Lung (tissue), 17 donors: ENCODE measurements at places on chromosomes 5 and 9.

DNA sequence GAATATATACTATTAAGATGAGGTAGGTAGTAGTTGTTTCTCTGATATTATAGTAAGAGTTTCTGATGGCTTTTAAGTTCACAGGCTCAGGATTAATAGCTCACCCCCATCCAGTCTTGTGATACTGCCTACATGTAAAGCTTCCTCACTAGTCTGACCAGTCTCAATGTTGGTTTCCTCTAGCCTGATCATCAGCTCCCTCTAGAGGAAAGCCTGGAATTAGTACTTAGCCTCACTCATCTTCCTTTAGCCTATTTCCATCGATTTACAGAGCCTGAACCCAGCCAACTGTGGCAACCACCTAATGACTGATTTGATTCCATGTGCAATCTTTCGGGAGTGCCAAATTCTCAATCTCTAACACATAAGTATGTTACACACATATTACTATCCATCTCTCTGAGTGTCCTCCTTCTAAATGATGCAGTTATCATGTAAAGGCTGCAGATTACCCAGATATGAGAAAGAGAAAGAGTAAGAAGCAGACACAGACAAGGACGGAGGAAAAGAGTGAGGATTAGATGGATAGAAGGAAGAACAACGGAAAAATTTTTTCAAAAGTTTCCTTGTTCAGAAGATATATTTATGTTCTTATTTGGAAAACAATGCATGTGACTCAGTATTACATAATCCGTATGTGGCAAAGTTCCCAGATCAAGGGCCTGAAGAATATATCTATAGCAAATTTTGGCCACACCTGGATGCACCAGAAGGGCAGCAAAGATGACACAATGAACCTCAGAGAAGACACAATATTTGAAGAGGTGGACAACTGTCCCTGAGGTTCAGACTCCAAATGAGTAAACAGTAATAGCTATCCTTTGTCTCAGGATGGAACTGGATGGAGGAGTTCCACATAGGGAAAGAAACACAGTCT lies 333.7 kb downstream of the ELAVL2 start:
- peak; percentile 62 for DNase-seq

DNA sequence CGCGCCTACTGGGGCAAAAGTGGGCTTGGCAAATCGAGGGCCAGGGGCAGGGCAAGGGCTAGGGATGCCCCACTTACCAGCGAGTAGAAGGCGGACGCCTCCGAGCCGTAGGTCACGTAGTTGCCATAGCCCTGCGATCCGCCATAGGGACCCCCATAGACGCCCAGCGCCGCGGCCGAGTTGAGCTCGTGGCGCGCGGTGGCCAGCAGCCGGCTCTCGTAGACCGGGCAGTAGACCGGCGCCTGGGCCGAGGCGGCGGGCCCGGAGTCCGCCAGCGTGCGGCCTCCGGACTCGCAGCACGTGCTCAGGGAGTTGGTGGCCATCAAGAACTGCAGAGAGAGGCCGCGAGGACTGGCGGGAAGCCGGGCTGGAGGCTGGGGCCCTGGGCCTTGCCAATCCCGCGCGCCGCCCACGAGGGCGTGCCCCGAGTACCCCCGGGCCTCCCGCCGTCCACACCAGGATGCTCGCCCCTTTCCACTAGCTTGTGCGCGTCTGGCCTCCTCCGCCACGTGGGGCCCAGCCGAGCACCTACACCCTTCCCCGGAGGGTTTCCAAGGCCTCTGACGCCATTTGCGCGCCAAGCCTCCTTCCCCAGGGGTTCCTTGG lies 891 bp downstream of the IRX4 start:
- DNase-seq = no peak

- DNase-seq = no peak
Observed at GRCh38 chr5:61115968-61116367, 46.3 kb downstream of the SMIM15 start.

GRCh38 chr9:121748727-121749423 lies 97.4 kb downstream of the DAB2IP start:
- DNase-seq = no peak

GRCh38 chr9:131038256-131039128 lies 29.5 kb downstream of the LAMC3 start:
- DNase-seq = no peak

DNA sequence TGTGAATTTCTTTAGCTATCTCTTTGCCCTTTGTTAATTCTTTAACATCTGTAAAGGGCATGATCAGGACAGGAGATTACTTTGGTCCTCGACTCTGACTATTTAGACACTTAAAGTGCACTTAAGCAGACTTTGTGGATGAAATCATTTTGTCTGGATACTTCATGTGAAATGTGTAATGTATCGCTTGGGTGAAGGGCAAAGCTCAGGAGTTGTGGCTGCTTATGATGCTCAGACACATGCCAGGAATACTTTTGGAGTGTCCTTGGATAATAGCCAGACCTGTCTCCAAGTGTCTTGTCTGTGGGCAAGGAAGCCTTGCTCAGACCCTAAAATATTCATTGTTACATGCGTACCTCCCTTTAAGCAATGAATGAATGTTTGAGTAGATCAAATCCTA lies 87.8 kb downstream of the RAI14 start:
- no peak for DNase-seq

DNA sequence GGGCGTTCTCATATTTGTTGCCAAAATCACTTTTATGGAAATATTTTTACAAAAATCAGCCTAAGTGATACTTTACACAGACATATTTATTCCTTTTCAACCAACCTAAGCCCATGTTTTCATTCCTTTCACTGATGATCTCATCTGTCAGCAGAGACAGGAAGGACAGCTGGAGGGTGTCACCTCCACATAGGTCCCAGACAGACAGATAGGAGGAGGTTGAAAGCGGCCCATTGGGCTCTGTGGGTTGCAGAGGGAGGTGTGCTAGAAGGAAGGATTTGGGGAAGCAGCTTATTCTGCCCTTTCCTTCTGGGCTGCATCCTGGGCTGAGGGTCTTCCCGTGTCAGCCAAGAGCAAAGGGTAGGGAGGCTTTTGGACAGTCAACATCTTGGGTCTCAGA lies 26.0 kb upstream of the SEMA4D start:
- DNase-seq = peak; percentile 32

GRCh38 chr5:141223112-141223783 lies at the start of gene PCDHB14:
TSS of gene PCDHB14 (plus strand) at chr5:141223343. CDS start at chr5:141223506, 163 bp downstream.
- DNase-seq = peak; percentile 56

GRCh38 chr5:118789366-118789765 lies 199.0 kb downstream of the DTWD2 start:
- DNase-seq = peak; percentile 59

DNA sequence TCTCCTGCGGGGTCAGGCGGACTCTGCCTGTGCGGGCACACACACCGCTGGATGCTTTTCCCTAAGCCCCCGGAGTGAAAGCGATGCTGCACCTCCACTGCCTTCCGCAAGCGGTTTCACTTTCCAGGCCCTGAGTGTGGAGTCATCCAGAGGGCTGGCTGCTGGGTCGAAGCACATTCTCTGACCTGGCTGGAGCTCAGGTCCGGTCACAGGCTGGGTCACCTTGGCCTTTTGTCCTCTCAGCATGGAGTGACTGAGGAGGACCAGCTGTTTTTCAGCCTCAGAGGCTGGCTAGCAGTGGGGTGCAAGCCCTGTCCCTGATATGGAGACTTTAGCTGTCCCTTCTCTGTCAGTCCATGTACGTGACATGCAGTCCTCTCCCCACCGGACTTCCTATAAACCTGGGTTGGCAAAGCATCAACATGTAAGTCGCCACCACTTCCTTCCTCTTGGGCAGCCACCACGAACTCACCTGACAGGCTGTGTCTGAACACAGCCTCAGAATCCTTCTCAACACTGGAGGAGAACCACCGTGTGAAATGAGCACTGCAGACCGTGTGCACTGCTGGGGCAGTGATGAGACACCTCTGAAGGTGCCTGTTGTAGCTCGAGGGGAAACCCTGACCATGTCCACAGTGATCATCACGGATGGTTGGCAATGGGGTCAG lies 51.3 kb downstream of the GADD45G start:
- peak; percentile 51 for DNase-seq

GRCh38 chr5:81854915-81855314 lies 104.0 kb upstream of the SSBP2 start:
- DNase-seq = no peak

- DNase-seq = no peak
Observed at GRCh38 chr5:132044207-132044606, 16.2 kb upstream of the IL3 start.

DNA sequence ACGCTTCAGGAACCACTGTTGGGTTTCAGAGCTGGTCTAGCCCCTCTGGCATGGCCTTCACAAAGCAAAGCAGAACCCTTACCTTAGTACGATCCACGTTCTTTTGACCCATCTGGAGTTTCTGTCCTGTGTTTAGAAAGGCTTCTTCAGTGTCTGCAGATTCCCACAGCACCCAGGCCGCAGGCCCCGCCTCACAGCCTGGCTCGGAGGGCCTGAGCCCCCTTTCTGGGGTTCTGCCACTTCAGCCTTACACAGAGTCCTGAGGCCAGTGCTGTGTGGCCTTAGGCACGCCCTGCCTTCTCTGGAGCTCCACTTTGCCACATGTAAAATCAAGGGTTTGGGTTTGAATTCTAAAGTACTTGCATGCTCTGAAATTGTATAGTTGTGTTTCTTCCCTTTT lies 31.6 kb upstream of the PRDM12 start:
- DNase-seq = no peak

DNA sequence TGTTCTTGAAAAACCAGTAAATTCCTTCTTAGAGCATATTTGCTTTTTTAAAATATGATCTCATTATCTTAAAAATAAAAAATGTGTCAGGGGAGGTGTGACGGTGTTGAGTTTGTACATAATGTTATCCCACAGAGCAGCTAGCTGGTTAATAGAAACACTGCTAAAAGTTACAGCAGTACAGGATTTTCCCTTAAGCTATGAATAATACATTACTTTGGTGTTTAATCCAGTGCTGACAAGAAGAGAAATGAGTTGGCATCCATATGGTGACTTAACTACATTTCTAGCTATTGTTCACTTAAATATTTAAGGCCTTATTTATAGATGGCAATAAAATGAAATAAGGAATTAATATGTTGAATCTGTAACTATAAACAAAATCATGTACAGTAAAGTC lies 883.1 kb downstream of the CDH18 start:
- DNase-seq = no peak

GRCh38 chr9:128142596-128142995 lies 6.7 kb upstream of the LCN2 start:
- no peak for DNase-seq

DNA sequence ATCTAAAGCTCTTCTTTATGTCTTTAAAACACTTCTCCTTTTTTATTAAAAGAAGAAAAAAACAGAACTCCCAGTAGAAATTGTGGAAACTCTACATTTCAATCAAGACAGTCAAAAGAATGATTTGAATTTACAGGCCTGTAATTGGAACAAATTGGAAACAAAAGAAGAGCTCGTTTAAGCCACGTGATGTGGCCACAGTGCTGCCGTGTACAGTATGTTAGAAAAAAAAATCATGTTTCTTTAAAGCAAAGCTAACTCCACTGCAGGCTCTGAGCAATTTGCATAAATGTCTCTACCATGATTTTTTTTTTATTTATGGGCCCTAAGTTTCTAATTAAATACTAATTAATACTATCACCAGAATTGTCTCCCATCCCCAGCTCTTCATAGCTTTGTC lies 325.6 kb downstream of the ZSWIM6 start:
- DNase-seq = no peak

GRCh38 chr9:87547671-87548081 lies 50.0 kb downstream of the DAPK1 start:
- peak; percentile 11 for DNase-seq

DNA sequence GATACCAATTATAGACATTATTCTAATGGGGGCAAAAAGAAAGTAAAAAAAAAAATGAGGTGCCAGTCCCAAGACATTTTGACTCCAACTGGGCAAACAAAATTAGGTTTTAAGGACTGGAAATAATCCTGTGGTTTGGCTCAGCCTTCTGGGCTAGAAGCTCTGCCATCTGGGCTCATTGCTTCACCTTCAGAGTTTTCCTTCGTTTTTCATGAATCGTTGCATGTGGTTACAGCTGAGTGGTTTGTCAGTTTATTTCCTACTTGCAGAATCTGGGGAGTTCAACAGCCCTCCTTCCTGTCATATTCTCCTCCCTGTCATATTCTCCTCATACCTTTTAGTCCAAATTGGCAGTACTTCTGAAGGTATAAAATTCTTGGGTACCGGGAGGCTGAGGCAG lies 12.0 kb downstream of the UGT3A2 start:
- DNase-seq = no peak

DNA sequence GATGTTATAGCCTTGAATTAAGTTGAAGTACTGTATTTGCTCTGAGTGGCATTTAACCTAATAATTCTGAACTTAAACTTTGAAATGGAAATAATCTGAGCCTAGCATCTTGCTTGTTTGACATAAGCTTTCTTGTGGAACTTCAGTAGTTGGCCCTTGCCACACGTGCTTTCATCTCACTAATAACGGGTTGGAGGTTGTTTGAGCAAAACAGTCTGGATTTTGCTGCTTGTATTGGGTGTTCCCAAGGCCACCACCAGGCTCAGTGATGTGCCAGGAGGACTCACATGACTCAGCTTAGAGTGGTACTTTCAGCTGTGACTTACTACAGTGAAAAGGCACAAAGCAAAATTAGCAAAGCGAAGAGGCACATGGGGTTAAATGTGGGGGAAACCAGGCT lies 35.7 kb downstream of the SECISBP2 start:
- DNase-seq = no peak

DNA sequence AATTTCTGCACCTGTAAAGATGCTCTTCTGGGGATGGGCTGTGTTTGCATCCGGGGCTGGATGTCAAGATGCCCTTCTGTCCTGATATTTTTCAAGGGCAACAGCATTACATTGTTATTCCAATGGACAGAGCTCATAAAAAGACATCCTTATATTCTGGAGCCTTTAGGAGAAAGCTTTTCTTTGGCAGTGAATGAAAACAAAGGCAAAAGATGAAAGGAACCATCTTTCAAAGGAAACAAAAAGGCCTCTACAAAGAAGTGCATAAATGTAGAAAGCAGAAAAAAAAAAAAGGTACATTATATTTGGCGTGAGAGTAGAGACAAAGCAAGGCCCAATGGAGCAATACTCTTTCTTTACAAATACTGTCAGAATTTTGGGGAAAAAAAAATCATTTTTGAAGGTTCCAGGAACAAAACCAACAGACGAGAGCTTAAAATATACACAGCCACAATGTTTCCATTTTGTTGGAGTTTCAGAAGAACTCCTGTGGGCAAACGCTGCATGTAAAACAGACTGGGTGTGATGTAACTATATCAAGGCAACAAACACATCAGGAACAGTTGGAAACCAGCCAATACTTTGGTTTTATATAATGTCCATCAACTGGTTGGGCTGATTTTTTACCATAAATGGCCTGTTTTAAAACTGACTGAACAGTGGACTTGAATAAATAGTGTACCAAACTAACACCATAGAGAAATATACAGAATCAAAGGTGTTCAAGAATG lies 885.6 kb upstream of the DMAC1 start:
- no peak for DNase-seq

DNA sequence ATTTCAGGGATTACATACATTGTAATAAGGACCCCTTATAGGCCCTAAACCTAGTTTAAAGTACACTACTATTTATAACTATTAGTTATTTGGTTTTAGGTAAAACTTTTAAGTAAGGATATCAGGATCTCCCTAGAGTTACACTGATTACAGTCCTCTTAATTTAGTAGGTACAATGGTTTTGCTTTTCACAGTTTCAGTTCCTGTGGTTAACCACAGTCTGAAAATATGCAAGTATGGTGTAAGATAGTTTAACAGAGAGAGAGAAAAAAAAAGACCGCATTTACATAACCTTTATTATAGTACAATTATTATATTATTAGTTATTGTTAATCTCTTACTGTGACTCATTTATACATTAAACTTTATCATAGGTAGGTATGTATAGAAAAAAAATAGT lies 725.3 kb upstream of the PTPRD start:
- no peak for DNase-seq

GRCh38 chr9:137632230-137633161 lies 13.7 kb downstream of the EHMT1 start:
- no peak for DNase-seq

- DNase-seq = no peak
Observed at GRCh38 chr5:32004404-32004803, 169.7 kb downstream of the GOLPH3 start.
